ENCODE measurements at places on chromosomes 5 and 9.

GRCh38 chr5:33675958-33676464, 215.8 kb downstream of the ADAMTS12 start:
- no peak for DNase-seq

DNA sequence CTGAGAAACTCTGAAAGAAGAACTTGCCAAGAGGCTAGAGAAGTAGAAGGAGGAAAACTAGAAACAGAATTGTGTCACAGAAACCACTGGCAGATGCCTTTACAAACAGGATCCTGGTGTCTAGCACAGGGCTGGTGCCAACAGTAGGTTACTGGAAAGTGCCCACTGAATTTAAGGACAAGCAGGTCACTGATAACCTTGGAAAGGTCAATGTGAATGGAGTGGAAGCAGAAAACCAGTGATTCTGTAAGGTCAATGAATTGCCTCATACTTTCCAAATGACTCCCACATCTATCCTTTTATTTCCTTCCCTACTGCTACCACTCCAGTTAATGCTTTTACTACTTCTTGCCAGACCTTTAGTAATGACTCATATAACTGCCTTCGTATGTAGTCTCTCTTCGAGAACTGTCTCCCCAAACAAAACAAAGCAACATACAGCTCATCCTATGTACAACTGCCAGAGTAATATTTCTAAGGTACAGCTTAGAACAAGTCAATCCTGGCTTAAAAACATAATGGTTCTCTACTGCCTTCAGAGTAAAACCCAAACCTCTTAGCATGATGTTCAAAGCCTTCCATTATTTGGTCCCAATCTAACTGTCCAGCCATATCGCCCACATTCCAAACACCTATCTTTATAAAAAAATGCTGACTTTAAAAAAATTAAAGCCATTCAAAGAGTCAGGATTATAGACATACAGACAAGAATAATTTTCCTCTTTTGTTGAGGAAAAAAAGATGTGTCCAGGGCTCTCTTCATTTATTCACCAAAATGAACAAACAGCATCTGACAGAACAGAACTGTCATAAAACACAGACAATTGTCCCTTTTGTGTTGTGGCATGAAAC, 52.5 kb downstream of the NR3C1 start:
- DNase-seq, result no peak

DNA sequence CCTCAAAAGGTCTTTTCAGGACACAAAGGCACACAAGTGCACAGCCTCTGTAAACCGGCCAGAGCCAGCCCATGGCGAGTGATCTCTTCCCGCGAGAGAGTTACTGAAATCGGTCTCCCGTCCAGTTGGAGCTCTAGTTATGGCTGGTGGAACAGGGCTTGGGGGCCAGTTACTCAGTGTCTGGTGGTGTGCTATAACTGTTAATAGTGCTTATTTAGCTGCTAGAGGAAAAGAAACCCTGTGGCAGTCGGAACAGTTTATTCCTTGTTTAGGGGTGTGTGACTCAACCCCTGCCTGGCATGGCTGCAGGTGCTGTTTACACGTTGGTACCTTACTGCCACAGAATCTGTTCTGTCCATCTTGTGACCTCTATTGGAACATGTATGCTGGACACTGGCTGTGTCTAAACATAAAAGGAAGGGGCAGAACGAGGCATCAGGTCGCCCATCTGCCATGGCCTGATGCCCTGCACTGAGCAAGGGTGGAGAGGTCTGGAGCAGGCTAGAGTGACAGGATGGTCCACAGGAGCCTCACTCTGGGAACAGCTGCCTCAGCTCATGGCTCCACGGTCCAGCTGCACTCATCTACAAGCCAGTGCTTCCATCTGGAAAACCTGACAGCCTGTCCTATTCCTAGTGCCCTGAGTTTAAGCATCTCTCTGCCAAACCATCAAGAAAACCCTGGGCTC, 49.6 kb upstream of the SIMC1 start:
- DNase-seq, result no peak

- DNase-seq, result no peak
Measured at GRCh38 chr5:26031481-26031880, 1006.9 kb downstream of the CDH9 start.

- peak; percentile 0 for DNase-seq
Measured at GRCh38 chr9:71886015-71886414, 25.0 kb downstream of the ABHD17B start.

DNA sequence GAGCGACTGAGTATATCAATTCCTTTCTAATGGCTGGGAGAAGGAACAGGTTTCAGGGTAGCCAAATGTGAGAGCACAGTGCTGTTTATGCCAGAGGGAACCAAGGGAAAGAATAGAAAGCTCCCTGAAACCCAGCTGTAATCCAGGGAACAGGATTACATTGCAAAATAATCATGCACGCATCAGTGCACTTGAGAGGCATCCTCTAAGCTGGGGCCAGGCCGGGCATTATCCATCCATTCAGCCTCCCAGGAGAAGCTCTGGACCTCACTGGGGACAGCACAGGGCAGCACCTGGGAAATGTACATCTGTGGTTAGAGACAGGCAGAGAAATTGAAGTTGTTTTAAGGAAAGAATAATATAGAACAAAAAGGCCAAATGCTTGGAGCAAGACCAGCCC, 72.7 kb downstream of the MTRR start:
- DNase-seq, result no peak

- no peak for DNase-seq
Measured at GRCh38 chr9:82418334-82418733, 429.8 kb downstream of the SPATA31D1 start.

DNA sequence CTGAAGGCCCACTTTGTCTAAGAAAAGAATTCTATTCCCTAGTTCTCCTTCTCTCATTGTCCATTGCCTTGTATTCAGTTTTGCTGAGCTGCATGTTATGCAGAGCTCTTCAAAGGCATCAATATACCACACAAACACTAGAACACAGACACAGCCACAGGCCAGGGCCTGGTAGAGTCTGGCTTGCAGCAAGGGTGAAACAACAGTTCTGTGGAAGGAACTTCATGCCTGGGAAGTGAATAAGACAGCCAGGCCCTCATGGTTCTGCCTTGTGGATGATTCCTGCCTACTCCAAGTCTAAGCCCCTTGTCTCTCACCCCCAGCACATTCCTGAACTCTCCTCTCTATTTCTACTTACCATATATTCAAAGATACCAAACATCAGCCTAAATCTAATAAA, 30.8 kb downstream of the KLHL3 start:
- no peak for DNase-seq

- DNase-seq, result no peak
Measured at GRCh38 chr5:9284781-9285307, 261.0 kb downstream of the SEMA5A start.

DNA sequence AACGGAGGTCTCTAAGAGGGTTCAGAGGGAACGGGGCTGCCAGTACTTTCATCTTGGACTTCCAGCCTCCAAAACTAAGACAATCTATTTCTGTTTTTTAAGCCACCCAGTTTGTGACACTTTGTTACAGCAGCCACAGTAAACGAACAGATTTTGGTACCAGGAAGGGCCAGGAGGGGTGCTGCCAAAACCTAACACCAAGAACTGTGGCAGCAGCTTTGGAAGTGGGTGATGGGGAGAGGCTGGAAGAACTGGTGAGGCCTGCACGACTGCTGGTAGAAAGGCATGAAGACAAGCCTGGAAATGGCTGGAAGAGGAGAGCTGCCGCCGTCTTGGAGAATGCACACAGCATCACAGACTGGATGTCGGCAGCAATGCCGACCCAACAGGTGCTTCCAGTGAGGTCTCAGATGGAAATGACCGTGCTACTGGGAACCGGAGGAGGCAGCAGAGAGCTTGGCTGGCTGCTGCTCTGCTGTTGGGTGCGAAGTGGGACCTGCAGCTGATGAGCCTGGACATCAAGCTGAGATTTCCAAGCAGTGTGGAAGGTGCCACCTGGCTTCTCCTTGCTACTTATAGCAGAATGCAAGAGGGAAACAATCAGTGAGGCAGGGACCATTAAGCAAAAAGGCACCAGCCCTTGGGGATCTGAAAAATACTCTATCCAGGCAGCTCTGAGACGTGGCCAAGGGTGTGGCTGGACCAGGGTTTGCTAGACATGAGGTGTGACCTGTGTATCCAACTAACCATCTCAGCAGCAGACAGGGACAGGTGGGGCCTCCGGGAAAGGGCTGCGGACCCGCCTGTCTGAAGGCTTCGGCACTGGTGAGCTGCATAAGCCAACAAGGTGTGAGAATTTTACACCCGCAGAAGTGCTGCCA, 4.7 kb upstream of the TMEM210 start:
- DNase-seq, result no peak

DNA sequence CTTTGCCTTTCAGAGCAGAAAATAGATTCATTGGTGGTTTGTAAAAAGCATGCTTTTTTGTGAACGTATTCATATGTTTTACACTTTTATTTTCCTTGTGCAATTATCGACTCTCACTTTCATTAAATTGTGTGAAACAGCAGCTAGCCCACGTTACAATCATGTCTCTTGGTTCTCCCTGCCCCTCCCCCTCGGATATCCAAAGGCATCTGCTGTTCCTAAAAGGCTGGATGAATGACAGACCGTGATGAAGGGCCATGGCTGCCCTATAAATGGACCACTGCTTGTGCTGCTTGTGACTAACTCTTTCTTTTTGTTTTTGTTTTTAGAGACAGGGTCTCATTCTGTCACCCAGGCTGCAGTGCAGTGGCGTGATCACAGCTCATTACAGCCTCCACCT, 17.0 kb upstream of the SEMA4D start:
- DNase-seq, result no peak

- no peak for DNase-seq
Measured at GRCh38 chr5:103256178-103256577, 2.4 kb upstream of the MACIR start.

DNA sequence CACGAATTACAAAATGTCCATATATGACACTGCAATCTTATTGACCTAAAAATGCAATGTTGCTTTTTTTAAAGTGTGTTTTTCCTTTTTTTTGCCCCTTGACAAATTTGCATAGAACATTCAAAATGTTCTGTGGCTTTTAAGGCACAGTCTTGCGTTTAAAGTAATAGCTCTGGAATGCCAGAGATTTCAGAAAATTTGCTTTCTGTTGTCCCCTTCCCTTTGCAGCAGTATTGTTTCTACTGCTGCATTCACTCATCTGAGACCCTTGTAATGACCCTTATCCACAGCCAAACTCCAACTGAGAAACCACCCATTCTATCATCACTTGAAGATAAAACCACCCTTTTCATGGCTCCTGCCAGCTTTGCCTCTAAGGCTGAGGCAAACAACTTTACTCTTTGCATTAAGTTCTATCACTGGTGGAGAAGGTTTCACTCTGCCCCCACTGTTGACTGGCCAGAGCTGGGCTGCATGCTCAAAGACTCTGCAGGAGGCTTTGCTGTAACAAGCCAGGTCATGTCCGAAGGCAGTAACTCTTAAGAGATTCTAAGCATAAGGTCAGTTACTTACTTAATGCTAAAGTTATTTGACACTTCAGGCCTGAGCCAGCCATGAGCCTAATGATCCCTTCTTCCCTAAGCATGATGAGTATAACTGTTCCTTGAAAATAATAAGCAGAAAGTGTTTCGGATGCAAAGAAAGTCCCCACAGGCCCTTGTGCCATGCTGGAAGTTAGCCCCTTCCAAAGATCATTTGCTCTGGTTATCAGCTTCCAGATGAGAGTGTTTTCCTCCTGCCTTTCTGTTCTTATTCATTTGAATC, 101.9 kb downstream of the CD180 start:
- no peak for DNase-seq

DNA sequence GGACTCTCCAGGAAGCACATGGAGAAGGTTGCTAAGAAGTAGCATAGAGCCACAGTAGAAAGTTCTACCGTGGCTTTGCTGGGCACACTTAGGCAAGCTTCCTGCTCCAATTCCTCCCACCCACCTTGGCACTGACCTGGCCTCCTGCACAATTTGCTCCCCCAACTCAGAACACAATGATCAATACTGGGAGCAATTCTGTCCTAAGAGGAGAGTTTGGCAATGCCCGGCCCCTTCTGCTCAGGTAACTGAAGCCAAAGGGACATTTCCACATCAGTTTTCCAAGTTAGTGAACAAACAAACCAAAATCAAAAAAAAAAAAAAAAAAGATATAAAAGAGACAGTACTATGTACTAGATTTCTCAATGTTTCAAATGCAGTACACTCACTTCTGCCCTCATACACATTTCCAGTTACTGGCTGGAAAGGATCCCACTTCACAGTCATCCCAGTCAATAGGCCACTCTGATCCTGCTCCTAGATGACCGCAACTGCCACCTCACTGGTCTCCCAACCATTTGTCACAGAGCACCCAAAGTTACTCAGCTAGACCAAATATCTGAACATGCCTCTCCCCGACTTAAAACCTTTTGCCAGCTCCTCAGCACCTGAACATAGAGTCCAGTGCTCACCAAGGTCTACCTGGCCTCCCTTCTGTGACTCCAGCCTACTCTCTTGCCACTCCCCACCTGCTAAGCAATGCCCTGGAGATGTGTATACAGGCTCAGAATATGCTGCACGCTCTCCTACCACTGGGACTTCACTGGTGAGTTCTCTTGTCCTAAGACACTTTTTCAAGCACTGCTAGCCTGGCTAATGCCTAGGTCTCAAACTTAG, 21.3 kb downstream of the ABCA1 start:
- no peak for DNase-seq

DNA sequence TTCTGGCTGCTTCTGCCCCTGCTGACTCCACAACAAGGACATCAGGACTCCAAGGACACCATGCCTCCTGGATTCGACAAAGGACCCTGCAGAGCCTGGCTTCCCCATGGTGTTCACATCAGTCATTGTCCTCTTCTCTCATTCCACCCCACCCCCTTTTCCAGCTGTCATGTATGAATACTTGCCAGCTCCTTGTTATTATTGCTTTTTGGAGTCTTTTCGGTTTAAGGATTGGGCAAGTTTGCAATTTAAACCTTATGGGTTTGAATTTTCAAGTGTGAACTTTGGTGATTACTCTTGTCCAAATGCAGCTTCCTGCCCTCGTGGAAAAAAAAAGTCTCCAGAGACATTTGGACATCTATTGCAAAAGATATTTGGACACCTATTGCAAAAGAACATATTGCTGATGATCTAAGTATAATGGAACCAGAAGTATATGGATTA, 14.2 kb upstream of the LVRN start:
- no peak for DNase-seq

- DNase-seq, result no peak
Measured at GRCh38 chr9:136899196-136899595, 12.9 kb downstream of the TRAF2 start.

DNA sequence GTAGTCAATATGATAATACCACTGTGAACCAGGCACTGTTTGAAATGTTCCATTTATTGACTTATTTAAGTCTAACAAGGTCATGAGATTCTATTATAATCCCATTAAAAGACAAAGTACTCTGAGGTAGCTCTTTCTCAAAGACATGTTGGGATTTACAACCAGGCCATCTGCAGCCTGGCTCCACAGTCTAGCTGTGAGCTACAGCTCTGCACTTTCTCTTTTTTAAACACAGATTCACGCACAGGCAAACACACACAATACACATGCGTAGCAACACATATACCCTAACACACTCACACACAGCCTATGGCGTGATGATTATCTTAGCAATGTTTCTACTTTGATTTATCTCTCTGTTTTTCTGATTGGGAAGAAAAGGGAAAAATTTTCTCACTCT, 174.3 kb downstream of the PRR16 start:
- no peak for DNase-seq

DNA sequence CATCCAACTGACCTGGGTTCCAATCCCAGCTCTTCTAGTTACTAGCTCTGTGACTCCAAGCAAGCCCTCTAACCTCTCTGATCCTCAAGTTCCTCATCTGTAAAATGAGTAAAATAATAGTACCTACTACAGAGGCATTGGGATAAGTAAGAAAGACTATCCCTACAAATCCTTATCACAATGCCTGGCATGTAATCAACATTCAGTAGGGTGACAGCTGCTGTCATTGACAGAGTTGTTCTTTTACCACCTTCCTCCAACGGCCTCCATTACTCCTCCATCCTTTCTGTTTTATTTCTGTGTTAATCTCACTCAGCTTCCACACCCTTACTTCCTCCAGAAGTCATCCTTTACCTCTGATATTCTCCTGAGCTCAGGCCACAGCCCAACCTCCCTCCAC, 40.4 kb downstream of the FGF1 start:
- no peak for DNase-seq
